Sigmoid colon (tissue), 7 donors: ENCODE measurements at places on chromosomes 6 and 20. TPM values are rescaled to one million over a fixed set of nuclear protein-coding genes. Genes with fewer than 3 reads are reported as not detected.

The RFX6 gene
- not detected for total RNA-seq

The NKX2-4 gene
- total RNA-seq: not detected

The BPIFB4 gene
- total RNA-seq: not detected

DNA sequence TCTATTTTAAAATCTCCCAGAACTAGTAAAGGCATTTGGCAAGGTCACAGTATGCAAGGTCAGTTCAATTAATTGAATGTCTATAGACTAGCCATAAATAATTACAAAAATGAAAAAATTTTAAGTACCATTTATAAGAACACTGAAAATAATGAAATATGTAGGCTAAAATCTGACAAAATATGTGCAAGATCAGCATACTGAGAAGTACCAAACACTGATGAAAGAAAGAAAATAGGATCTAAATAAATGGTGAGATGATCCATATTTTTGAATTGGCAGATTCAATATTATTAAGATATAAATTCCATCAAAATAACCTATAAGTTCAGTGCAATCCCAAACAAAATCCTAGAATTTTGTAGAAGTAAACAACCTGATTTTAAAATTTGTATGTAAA, 28.0 kb upstream of the NELFCD start:
- no peaks in the 10 kb centered on the region for H3K36me3 ChIP-seq
- no peaks in the 10 kb centered on the region for H3K4me1 ChIP-seq
- H3K27me3 ChIP-seq: no peaks in the 10 kb centered on the region

- H3K27ac ChIP-seq: no peak overlapping the region
- no peaks in the 10 kb centered on the region for H3K4me1 ChIP-seq
- no peaks in the 10 kb centered on the region for H3K36me3 ChIP-seq
- H3K4me3 ChIP-seq: no peak overlapping the region
- no peaks in the 10 kb centered on the region for H3K27me3 ChIP-seq
Observed at GRCh38 chr6:21906826-21907225, 313.3 kb downstream of the SOX4 start.

DNA sequence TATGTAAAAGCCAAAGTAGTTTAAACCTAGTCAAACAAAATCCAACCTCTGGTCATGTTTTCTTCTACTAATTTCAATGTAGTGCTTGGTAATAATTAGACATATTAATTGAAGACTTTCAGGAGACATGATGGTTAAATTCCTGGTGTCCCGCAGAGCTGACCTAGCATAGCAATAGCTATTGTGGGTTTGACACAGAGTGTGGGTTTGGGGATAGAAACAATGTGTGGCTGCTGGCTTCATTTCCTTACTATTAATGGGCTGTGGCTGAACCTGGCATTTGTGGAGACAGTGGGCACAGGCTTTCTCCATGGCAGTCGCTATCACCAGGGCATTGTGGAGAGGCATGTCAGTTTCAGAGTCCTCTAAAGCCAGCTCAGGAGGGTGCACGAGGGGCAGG, 54.1 kb upstream of the GGTLC1 start:
- no peak for DNase-seq
- no peaks in the 10 kb centered on the region for H3K27me3 ChIP-seq

DNA sequence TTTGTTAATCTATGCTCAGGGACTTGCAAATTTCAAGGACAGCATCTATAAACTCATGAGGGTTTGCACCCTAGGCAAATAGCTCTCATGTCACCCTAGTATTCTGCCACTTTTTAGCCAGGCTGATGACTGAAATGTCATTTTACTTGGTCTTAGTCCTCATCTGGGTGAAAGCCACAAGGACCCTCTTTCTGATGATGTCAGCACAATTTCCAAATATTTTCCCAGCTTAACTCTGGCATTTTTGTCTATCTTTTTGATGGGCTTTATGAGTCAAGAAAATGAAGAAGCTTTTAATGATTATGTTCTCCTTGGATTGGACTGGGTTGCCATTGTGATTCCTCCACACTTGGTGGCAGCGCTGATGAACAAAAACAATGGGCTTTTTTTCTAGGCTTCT, 420.1 kb upstream of the BTBD3 start:
- no peaks in the 10 kb centered on the region for H3K36me3 ChIP-seq
- no peak overlapping the region for H3K4me3 ChIP-seq
- no peaks in the 10 kb centered on the region for H3K4me1 ChIP-seq
- DNase-seq: no peak

- H3K36me3 ChIP-seq: no peaks in the 10 kb centered on the region
- no peak overlapping the region for H3K27ac ChIP-seq
- H3K4me1 ChIP-seq: peaks cover 16% of the 10 kb centered on the region
- no peak overlapping the region for H3K4me3 ChIP-seq
- H3K27me3 ChIP-seq: no peaks in the 10 kb centered on the region
Observed at GRCh38 chr6:34547701-34548644, 8.2 kb downstream of the SPDEF start.
